Activated CD8-positive, alpha-beta memory T cell treated with anti-CD3 and anti-CD28 coated beads for 1 hour (primary cell): ENCODE measurements at places on chromosomes 5 and 9.

- no peak for DNase-seq
Observed at GRCh38 chr9:28086881-28087280, 513.6 kb upstream of the C9orf72 start.

GRCh38 chr5:44868541-44868940 is 59.8 kb downstream of the MRPS30 start:
- DNase-seq, result no peak

DNA sequence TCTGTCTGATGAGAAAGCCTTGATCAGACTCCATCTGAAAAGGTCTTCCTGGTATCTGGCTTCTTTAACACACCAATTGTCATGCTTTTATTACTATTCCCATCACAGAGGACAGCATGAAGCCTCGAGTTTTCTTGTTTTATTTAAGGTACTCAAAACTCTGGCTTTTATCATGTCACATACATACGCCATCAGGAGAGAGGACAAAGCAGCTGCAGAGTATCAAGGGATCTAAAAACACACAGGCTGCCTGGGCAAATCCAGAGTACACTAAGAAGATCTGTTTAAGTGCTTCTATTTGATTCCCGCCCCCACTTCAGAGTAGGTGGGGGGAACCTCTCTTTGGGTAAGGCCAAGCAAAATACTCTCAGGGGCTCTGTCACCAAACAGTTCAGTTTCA is 277.2 kb downstream of the SPOCK1 start:
- no peak for DNase-seq

DNA sequence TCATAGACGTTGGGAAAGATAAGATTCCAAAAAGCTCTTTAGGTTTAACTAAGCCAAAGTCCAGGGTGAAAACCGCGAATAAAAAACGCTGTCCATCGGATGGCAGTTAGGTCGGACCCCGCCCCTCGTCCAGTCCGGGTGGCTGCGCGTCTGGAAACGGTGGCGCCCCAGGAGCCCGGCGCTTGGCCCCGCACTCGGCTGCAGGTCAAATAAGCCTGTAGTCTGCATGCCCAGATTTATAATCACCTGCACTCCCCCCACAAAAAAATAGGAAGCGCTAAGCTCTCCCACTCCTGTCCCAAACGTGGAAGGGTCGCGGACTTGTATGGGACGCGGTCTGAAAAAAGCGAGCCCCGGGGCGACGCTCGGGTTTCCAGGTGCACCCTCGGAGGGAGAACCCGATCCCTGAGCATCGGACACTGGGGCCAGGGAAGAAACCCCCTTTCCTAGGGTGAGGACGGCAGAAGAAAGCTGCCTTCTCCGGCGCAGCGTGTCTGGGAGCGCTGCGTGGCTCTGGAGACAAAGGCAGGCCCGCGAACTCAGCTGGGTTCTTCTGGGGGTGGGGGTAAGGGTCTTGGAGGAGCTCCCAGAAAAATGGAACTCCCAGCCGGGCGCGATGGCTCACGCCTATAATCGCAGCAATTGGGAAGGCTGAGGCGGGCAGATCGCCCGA is 923 bp upstream of the ZBTB5 start:
- no peak for DNase-seq

DNA sequence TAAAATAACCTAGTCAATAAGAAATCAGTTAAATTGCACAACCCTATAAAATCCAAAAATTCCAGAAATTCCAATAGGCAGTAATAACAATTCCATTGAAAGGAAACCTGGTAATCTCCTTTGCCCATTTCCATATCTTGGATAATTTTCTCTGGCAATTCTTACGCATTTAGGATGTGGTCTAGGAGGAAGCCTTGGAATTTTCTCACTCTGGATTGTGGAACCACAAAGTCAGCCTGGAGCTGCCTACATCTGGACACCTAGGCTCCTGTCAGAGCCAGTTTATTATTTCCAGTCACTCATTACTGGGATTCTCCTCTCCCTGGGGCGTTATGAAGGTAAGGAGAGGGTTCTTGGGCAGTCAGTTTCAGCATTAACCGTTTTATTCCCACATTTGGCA is 40.3 kb upstream of the GNE start:
- DNase-seq, result no peak

DNA sequence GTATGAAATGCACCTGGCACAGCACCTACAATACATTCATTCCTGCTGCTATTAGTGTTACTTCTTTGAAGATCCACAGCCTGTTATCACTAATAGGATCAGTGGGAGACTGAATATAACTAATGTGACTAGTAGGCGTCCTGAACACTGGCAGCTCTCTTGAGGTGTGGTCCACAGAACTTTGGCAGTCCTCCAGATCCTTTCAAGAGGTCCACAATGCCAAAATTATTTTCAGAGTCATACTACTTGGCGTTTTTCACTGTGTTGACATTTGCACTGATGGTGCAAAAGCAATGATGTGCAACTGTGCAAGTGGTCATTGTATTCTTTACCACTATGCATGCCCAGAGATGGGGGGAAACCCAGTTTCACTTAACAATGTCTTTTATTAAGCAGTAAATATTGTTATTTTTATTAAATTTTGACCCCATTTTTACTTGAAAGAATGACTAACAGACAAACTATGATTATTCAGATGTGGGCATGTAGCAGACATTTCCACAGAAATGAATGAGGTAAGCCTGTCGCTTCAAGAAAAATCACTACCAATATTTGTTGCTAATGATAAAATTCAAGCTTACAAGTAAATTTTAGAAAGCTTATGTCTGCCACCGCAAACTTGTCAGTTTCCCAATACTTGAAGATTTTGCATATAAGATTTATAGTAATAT is 48.9 kb downstream of the ADRB2 start:
- DNase-seq, result no peak

DNA sequence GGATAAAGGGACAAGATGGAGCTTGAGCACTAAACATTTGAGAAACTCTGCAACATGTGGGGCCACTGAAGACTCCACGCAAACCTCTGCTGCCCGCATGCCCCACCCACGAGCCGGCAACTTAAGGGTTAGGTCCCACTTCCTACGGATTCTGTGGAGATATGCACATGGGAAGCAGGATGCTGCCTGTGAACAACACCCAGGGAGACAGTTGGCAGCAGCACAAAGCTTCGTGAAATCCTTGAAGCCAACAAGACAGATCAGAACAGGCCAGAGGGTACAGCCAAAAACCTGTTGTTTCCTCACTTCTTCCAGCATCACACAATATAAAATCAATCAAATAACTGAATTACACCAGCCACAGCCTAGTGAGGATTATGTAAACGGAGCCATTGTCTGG is 270.4 kb downstream of the ENC1 start:
- DNase-seq, result no peak

DNA sequence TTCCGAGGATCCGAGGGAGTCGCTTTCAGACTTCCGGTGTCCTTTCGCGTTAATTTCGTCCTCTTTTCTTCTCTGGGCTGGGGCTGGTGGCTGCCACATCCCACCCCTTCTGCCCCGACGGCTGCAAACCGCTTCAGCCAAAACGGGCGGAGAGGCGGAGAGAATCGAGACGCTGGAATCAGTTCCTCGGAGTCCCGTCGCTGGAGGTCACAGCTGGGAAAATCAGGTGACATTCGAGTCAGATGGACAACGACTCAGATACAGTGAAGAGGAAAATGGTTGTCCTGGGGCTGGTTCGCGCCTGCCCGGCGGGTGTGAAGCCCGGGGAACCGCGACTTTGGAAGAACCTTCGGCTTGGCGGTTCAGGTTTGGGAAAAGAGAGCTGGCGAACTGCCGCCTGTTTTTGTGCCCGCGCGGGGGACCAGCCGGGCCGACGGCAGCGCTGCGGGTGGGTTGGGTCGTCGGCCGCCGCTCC is 8.9 kb upstream of the NKX2-5 start:
- DNase-seq, result no peak

DNA sequence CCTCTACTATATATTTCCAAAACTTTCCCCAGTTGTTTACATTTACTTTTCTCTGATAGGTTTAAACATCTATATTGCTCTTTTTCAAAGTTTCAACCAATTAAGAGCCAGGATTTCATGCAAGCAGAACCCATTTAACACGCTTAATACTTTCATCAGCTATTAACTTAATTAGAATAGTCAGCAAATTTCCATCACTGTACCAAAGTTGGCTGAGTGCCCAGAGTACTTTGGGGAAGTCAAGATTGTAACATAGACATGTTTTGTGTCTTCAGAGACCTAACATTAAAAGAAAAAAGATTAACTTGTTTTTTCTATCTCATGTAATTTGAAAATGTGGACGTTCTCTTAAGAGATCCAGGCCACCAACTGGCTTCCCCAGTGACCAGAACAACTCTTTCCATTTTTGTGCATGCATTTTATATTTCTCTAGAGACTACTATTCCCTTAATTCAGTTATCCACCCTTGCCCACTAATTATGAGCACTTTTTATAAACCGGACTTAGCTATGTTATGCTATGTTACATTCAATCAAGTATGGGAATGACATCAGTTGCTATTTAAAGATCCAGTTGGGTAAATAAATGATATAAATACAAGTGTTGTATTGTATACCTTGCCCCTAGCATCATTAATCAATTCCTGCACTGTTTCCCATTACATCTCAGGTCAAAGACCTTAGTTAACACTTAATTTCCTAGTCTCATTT is 478.1 kb upstream of the NMUR2 start:
- DNase-seq, result no peak
